ENCODE measurements at places on chromosomes 3 and 15.

GRCh38 chr3:3923619-3924018 lies 124.4 kb downstream of the LRRN1 start:
- no peak for DNase-seq

- no peak for DNase-seq
Observed at GRCh38 chr15:69340243-69340900, 41.7 kb downstream of the PAQR5 start.

GRCh38 chr3:196141052-196141865 lies 59.4 kb upstream of the TFRC start:
- DNase-seq: no peak

GRCh38 chr3:45896956-45897355 lies 10.6 kb downstream of the CCR9 start:
- no peak for DNase-seq

DNA sequence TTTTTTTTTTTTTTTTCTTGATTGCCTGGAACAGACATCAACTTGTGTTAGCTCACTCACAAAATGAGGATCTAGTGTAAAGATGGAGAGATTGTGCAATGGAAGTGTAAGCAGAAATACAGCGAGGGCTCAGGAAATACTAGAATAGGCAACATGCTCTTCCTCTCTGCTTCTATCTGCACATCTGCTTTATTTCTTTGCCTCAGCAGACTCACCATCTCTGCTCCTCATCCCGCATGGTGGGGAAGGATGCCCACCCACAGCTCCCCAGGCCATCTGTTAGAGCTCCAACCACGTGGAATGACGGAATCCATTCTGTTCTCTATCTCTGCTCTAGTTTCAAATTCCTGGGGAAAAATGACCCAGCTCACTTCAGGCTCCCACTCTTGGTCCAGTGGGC lies 128.0 kb upstream of the ADAMTS9 start:
- DNase-seq: no peak

GRCh38 chr3:197961582-197961945 lies 1.5 kb downstream of the LMLN start:
- DNase-seq: no peak

GRCh38 chr15:72289597-72290325 lies 17.4 kb upstream of the PARP6 start:
- DNase-seq: no peak

- DNase-seq: no peak
Observed at GRCh38 chr15:89492111-89492641, 4.2 kb downstream of the RHCG start.

Measured in body of pancreas (tissue), 4 donors.